H9 (cell line): ENCODE measurements at places on chromosomes 2 and 18. TPM values are rescaled to one million over a fixed set of nuclear protein-coding genes. Genes with fewer than 3 reads are reported as not detected.

- peak; percentile 32 for DNase-seq
These were observed 5.1 kb upstream of the GAL3ST2 start for GRCh38 chr2:241771286-241772062.

The GDF7 gene
- total RNA-seq: 0.04 TPM in 1 of 2 replicates, not detected in the other

DNA sequence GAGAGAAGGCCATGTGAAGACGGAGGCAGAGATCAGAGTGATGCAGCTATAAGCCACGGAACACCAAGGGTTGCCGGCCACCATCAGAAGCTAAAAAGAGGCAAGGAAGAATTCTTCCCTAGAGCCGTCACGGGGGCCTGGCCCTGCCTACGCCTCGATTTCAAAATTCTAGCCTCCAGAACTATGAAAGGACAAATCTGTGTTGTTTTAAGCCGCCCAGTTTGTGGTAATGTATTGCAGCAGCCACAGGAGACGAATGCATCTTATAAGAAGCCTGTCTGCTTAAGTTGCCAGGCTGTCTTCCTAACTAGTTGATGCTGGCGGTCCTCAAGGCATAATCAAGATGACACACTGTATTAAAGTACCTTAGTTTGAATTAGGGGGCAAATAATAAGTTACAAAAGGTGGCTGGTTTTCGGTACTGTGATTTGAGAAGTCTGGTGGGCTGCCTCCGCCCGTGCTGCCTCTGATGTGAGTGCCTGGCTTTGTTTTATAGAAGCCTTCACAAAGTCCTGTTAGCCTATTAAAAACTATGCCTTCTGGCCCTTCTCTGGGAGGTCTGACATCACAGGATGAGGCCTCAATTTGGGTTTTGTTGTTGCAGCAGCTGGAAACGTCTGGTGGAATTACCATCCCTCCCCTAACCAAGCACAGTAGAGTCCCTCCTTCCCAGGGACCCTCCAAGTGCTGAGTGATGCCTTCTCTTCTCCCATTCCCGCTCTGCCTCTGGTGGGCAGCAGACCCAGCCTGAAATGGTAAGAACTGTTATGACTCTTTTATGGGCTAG is 53.6 kb downstream of the SRD5A2 start:
- DNase-seq: no peak

The PDCD1 gene
- total RNA-seq: 1.4 and 1.6 TPM in 2 replicates

The DNER gene
- total RNA-seq: 1.0 and 1.1 TPM in 2 replicates

DNA sequence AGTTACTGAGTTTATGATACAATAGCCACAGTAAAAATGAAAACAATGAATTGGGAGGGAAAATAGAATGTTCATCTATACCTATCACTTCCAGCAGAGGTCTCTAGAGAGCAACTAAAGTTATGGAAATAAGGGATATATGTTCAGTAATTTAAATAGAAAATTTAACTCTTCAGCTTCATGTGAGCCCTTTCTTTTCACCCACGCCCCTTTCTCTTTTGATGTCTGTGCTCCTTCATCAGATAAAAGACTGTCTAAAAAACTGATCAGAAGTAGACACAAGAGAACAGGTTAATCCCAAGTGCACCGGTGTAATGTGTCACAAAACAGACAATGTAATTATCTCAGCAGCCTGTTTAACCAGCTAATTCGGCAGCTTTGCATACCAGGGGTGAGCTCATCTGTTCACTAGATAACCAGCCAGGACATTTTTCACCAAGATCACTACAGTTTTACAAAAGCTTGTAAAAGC is 238.5 kb upstream of the ERBB4 start:
- no peak for DNase-seq

DNA sequence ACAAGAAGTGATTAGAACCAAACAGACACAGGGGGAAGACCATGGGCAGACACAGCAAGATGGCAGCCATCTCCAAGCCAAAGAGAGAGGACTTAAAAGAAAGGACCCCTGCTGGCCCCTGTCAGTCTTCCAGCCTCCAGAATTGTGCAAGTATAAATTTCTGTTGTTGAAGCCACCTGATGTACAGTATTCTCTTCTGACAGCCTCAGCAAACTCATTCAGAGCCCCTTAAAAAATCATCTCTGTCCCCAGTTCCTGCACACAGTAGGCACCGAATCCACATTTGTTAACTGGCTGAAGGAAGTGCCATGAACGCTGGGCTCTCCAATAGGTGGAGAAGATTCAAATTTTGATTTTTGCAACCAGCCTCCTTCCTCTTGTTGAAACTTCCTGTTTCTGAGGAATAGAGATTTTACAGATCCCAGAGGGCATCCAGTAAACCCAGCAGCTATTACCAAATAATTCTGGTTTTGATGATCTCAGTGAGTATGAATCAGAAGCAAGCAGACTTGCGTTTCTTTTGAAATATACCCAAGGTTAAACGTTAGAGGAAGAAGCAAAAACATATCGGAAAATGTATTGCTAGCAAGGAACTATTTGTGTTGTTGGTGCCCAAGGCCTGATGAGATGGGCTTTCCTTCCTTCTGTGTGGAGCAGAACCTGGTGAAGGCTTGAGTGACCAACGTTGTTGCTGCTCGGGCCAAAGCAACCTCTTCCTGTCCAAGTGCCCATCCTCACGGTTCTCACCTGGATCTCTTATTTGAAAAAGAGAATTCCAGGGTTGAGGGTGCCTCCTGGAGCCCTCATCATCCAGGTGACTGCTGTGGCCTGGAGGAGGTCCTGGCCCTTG is 47.7 kb upstream of the PLB1 start:
- no peak for DNase-seq

The IL1F10 gene
- not detected in 2 replicates for total RNA-seq

The REEP1 gene
- 0.66 and 1.3 TPM in 2 replicates for total RNA-seq

The HOXD13 gene
- not detected in 2 replicates for total RNA-seq

The GKN1 gene
- total RNA-seq: not detected in 2 replicates
